K562 (cell line): ENCODE measurements at places on chromosomes 6 and 20. TPM values are rescaled to one million over a fixed set of nuclear protein-coding genes. Genes with fewer than 3 reads are reported as not detected.

GPR63 gene
- total RNA-seq, result 3.6 and 3.7 TPM in 2 replicates

MEI4 gene
- not detected in 2 replicates for total RNA-seq

SLC17A1 gene
- total RNA-seq, result not detected in 2 replicates

DAAM2 gene
- total RNA-seq, result 0.04 and 0.07 TPM in 2 replicates

VGLL2 gene
- total RNA-seq, result not detected in 2 replicates

MBOAT1 gene
- total RNA-seq, result 13.9 and 16.5 TPM in 2 replicates

NPEPL1 gene
- total RNA-seq, result 2.3 and 3.9 TPM in 2 replicates

VNN1 gene
- not detected in 2 replicates for total RNA-seq

TUBB gene
- total RNA-seq, result 1,495 and 1,529 TPM in 2 replicates

NKAIN4 gene
- not detected in 2 replicates for total RNA-seq

RIN2 gene
- total RNA-seq, result 0.09 TPM in 2 replicates

PRR18 gene
- total RNA-seq, result not detected in 2 replicates

DZANK1 gene
- total RNA-seq, result 0.13 and 0.29 TPM in 2 replicates

CDC5L gene
- 28.6 and 29.9 TPM in 2 replicates for total RNA-seq

RNF182 gene
- total RNA-seq, result 21.3 and 22.8 TPM in 2 replicates

ADGRB3 gene
- total RNA-seq, result 3.9 and 4.7 TPM in 2 replicates

SYNGAP1 gene
- total RNA-seq, result 15.2 and 22.8 TPM in 2 replicates

TREM1 gene
- not detected in 2 replicates for total RNA-seq

COL19A1 gene
- not detected in 2 replicates for total RNA-seq

ZNF451 gene
- total RNA-seq, result 56.2 and 58.4 TPM in 2 replicates

TREM2 gene
- not detected in 2 replicates for total RNA-seq

CBFA2T2 gene
- 8.6 and 9.7 TPM in 2 replicates for total RNA-seq

CDK19 gene
- total RNA-seq, result 9.3 and 10.6 TPM in 2 replicates

OR2H1 gene
- total RNA-seq, result not detected in 2 replicates

HLA-DRA gene
- 1.8 and 2.4 TPM in 2 replicates for total RNA-seq

TGM3 gene
- not detected in 2 replicates for total RNA-seq

LY6G6F gene
- 0.18 TPM in 1 of 2 replicates, not detected in the other for total RNA-seq

CTAGE9 gene
- not detected in 2 replicates for total RNA-seq

PABPC1L gene
- 38.8 and 48.2 TPM in 2 replicates for total RNA-seq

BMP7 gene
- total RNA-seq, result 0.13 and 0.18 TPM in 2 replicates

GPR6 gene
- not detected in 2 replicates for total RNA-seq

PTK6 gene
- not detected in 2 replicates for total RNA-seq

CDSN gene
- not detected in 2 replicates for total RNA-seq

MYCT1 gene
- not detected in 2 replicates for total RNA-seq

ENPP4 gene
- total RNA-seq, result 0.04 and 0.07 TPM in 2 replicates

TRIM15 gene
- total RNA-seq, result 1.2 TPM in 2 replicates

RSPH9 gene
- not detected in 2 replicates for total RNA-seq

CCN2 gene
- 0.40 and 0.51 TPM in 2 replicates for total RNA-seq

IYD gene
- not detected in 2 replicates for total RNA-seq

PSORS1C1 gene
- total RNA-seq, result not detected in 2 replicates

MEP1A gene
- total RNA-seq, result not detected in 2 replicates

TSBP1 gene
- total RNA-seq, result not detected in 2 replicates

REM1 gene
- total RNA-seq, result not detected in 2 replicates

OR5V1 gene
- total RNA-seq, result not detected in 2 replicates

KHDC1L gene
- 0.35 and 0.51 TPM in 2 replicates for total RNA-seq

ADGRG6 gene
- 0.11 and 0.13 TPM in 2 replicates for total RNA-seq

FAM83B gene
- not detected in 2 replicates for total RNA-seq

RAD21L1 gene
- 1.3 and 1.7 TPM in 2 replicates for total RNA-seq

LY6G5C gene
- 0.60 and 0.74 TPM in 2 replicates for total RNA-seq

TRIM31 gene
- not detected in 2 replicates for total RNA-seq

NKAPL gene
- total RNA-seq, result not detected in 2 replicates

SNX14 gene
- 66.1 and 72.7 TPM in 2 replicates for total RNA-seq
